Posterior vena cava (tissue), 2 donors: ENCODE measurements at places on chromosomes 2 and 18. TPM values are rescaled to one million over a fixed set of nuclear protein-coding genes. Genes with fewer than 3 reads are reported as not detected.

The SLC30A3 gene
- 1.4 TPM for total RNA-seq

The CYS1 gene
- total RNA-seq, result 3.0 TPM

The KYNU gene
- total RNA-seq, result 6.9 TPM

The CSRNP3 gene
- 7.7 TPM for total RNA-seq

The UCN gene
- total RNA-seq, result 1.2 TPM

The TPGS2 gene
- total RNA-seq, result 67.8 TPM

The CDK15 gene
- total RNA-seq, result 1.4 TPM

The VAPA gene
- total RNA-seq, result 172 TPM

The IL37 gene
- total RNA-seq, result not detected

The FAM228B gene
- 33.8 TPM for total RNA-seq
